ENCODE measurements at places on chromosomes 5 and 9.

GRCh38 chr9:99873943-99874584 is 32.4 kb upstream of the STX17 start:
- DNase-seq, result no peak

DNA sequence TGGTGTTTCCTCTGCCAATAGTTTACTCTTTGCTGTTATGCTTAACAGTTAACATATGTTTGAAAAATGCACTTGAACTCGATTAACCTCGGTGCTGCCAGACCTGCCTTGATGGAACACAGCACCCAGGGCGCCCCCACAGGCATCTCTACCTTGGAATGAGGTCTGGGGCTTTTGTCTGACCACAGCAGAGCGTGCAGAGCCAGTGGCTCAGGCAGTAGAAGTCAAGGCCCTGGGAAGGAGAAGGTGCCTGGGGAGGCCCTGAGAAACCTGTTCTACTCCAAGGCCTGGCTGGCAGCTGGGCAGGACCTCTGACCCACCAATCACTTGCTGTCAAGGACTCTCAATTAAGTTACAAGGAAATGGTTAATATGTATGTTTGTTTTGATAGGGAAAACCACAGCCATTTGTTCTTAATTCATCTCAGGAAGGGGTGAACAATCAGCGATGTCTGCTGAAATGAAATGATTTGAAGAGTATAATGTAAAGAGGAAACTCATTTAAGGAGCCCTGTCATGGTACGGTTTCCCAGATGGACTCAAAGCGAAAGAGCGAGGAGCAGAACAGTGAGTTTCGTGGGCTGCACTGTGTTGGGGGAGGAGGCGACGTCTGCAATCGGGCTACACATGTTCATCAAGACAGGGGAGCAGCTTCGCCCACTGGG is 21.9 kb downstream of the MACROH2A1 start:
- peak; percentile 75 for DNase-seq

GRCh38 chr5:133919148-133920136 is 49.0 kb downstream of the C5orf15 start:
- DNase-seq, result no peak

DNA sequence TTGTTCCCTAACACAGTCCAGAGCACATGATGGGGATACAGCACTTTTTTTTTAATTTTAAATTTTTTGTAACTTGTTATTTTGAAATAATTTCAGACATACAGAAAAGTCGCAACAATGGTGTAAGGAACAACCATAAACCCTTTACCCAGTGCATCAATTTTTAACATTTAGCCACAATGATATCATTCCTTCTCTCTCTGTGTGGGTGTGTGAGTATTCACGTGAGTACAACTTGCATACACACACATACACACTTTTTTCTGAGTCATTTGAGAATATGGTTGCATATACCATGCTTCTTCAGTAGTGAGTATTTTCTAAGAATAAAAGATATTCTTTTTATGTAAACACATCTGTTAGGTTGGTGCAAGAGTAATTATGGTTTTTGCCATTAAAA is 135.2 kb downstream of the ARHGAP26 start:
- no peak for DNase-seq

- DNase-seq, result no peak
Observed at GRCh38 chr9:104984948-104985347, 57.0 kb upstream of the ABCA1 start.

DNA sequence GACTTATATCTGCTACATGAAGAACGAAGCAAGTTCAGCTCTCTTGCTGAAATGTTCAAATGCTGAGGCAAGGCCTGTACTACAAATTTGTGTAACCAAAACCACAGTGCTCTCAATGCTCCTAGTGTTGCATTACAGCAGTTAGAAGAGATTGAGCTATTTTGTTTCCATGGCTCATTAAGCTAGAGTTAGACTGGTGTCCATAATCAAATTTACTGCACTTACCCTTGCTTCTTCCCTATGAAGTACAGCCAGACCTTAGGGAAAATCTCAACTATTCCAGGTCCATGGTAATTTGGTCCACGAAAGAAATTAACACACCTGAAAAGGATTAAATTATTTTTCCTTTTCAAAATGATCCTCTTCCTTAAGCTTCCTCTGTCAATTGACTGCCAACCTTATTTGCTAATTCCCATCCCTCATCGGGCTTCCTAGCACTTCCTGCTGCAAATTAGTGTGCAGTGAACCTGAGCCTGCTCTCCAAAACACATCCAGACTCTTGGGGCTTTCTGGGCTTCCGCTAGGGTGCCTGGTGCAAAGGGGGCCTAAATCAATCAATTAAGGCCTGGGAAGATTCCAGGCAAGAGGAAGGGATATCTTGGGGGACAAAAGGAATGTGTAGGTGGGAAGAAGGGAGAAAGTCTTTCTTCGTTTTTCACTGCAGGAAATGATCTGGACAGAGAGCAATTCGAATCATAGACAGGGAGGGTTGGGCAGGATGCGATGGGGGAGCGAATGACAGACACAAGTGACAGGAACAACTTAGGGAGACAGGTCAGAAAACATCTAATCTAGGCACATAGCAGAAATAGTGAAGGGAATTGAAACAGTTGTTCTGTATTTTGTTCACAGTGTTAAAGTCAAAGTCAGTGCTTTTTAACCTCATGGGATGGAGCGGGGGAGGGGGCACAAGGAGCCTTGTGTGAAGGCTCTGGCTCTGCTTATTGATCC is 542.4 kb downstream of the RAB3C start:
- DNase-seq, result no peak

DNA sequence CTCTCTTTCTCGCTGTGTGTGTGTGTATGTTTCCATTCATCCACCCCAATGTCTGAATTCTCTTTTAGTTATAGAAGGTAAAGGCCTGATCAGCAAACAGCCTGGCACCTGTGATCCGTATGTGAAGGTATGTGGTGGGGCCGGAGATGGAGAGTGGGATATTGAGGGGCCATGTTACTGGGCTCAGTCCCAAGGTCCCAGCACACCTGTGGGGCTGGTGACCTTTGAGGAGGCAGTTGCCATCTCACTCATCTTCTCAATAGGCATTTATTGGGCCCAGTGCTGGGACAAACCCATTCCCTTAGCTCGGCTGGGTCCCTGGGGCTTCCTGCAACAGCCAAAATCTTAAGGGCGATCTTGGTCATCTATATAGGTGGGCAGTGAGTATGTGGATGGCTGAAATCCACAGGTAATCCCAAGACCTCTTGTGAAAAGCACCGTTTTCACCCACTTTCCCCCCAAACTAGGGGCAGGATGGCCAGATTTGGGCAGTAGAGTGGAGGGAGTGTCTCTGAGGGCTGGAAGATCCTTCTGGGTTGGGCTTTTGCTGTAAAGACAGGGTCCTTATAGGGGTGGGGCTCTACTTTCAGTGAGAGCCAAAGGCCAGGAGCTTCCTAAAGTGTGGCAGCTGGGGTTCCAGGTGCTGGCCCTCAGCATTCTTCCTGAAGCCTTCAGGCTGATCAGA is 19.6 kb downstream of the RGS3 start:
- no peak for DNase-seq

GRCh38 chr9:130217838-130218237 is 45.6 kb downstream of the NCS1 start:
- DNase-seq, result no peak

Measured in GDM1 (cell line).